ENCODE measurements at places on chromosomes 11 and 22.

GRCh38 chr11:124644426-124645280, 22.0 kb downstream of the TBRG1 start:
- DNase-seq = peak; percentile 75

- DNase-seq = no peak
Observed at GRCh38 chr11:15197696-15198095, 83.0 kb downstream of the INSC start.

DNA sequence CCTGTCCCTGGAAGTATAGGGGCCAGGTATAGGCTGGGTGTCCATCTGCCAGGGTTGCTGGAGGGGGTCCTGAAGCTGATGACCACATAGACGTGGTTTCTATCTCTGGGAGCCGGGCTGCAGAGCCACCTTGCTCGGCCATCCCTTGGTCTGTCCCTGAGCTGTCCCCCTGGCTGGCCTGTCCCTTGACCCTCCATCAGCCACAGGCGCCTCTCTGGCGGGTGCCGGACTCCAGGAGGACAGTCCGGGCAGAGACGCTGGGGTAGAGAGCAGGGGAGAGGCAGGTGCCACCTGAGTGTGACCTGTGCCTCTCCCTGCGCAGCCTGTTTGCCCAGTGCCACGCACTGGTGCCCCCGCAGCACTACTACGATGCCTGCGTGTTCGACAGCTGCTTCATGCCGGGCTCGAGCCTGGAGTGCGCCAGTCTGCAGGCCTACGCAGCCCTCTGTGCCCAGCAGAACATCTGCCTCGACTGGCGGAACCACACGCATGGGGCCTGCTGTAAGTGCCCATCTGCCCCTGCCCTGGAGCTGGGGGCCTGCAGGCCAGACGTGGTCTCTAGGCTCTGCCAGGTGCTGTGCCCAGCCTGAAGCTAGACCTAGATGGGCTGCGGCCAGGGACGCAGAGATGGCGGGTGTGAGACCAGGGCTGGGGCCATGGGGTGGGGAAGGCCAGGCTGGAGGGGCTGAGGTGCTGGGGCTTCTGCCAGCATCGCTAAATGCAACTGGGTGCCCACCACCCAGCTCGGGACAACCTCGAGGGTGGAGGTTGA, 29.9 kb downstream of the MUC2 start:
- DNase-seq = no peak

DNA sequence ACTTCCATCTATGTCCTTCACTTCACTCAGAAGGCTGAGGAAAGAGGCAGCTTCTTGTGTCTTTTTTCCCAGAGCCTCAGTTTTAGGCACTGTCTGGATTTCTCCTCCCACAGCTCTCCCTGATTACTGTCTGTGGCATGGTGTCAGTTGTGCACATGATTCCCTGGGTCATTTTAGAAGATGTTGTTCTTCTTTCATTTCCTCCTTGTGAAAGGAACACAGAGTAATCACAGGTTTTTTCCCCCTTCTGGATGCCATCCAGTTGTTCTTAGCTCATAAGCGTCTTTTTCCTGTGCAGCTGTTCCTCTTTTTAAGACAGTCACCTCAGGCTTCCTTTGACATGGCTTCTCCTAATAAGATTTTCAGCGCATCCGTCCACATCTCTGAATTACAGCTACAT, 212.2 kb downstream of the FAM181B start:
- DNase-seq = no peak

- DNase-seq = no peak
Observed at GRCh38 chr11:98194611-98195010, 826.1 kb upstream of the CNTN5 start.

- DNase-seq = no peak
Observed at GRCh38 chr11:972523-973211, 47.0 kb downstream of the AP2A2 start.

Measured in right atrium auricular region (tissue), 2 donors.